ENCODE measurements at places on chromosomes 4 and X. TPM values are rescaled to one million over a fixed set of nuclear protein-coding genes. Genes with fewer than 3 reads are reported as not detected.
A peak's percentile ranks its signal among the peaks of the same experiment; 100 is the strongest.

- no peak overlapping the region for H3K4me3 ChIP-seq
- H3K36me3 ChIP-seq, result no peaks in the 10 kb centered on the region
- H3K27ac ChIP-seq, result no peak overlapping the region
Measured at GRCh38 chr4:72468904-72469502, 100.0 kb downstream of the ADAMTS3 start.

- DNase-seq, result no peak
- no peak overlapping the region for H3K4me3 ChIP-seq
- no peaks in the 10 kb centered on the region for H3K4me1 ChIP-seq
- H3K27me3 ChIP-seq, result no peaks in the 10 kb centered on the region
- no peaks in the 10 kb centered on the region for H3K36me3 ChIP-seq
Measured at GRCh38 chr4:129842096-129842495, 746.1 kb downstream of the C4orf33 start.

GRCh38 chr4:3713817-3714641 is 52.2 kb upstream of the ADRA2C start:
- peak; percentile 53 for DNase-seq
- no peaks in the 10 kb centered on the region for H3K36me3 ChIP-seq
- no peaks in the 10 kb centered on the region for H3K4me1 ChIP-seq
- H3K27me3 ChIP-seq, result no peaks in the 10 kb centered on the region
- no peak overlapping the region for H3K4me3 ChIP-seq
- no peak overlapping the region for H3K27ac ChIP-seq

DNA sequence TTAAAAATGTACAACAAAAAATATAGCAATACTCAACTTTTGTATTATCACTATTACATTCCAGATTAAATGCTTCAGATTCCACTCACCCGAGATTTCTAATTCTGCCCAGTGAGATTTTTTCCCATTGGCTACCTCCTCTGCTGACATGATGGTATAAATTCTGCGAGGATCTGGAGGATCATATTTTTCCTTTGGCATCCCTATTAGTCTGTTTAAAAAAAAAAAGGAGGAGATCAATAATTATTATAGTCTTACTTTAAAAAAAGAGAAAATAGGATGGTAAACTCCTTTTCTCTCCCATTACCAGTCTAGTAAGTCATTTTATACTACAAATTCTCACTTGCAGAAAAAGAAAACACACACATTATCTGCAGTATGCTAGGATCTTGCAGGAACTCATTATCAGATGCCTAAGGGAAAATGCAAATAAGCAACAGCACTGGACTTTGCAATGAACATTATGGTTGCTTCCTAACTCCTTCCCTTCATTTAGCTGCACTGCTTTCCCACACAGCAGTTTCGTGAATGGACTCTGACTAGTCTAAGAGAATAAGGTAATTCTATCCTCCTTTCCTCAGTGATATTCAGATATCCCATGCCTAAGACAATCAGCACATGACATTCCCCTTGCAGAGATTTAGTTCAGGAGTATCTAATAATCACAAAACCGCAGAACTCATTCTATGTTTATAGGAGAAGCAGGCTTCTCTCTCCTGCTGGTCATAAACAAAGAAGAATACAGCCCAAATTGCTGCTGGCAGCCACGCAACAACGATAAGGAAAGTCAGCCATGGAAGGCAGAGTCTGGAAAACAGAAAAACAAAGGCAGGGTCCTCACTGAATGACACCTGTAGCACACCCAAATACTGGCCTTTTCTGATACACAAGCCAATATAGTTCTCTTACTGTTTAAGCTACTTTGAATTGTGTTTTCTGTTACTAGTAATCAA is 42.7 kb downstream of the CNOT6L start:
- no peak for DNase-seq
- no peaks in the 10 kb centered on the region for H3K36me3 ChIP-seq
- H3K27ac ChIP-seq, result no peak overlapping the region
- peaks cover 6% of the 10 kb centered on the region for H3K4me1 ChIP-seq

Gene TCEAL7
- total RNA-seq, result 12.7 TPM

Gene GALNTL6
- total RNA-seq, result 1.6 TPM
